ENCODE measurements at places on chromosomes 5 and 9. TPM values are rescaled to one million over a fixed set of nuclear protein-coding genes. Genes with fewer than 3 reads are reported as not detected.

GRCh38 chr5:169933616-169934015, 46.7 kb downstream of the INSYN2B start:
- DNase-seq = no peak

GRCh38 chr5:166994226-166994625, 1297.2 kb upstream of the WWC1 start:
- no peak for DNase-seq

GRCh38 chr9:4740388-4740637, 689 bp downstream of the AK3 start:
- DNase-seq = no peak

GRCh38 chr5:107564931-107565372, 105.8 kb downstream of the EFNA5 start:
- DNase-seq = no peak

DNA sequence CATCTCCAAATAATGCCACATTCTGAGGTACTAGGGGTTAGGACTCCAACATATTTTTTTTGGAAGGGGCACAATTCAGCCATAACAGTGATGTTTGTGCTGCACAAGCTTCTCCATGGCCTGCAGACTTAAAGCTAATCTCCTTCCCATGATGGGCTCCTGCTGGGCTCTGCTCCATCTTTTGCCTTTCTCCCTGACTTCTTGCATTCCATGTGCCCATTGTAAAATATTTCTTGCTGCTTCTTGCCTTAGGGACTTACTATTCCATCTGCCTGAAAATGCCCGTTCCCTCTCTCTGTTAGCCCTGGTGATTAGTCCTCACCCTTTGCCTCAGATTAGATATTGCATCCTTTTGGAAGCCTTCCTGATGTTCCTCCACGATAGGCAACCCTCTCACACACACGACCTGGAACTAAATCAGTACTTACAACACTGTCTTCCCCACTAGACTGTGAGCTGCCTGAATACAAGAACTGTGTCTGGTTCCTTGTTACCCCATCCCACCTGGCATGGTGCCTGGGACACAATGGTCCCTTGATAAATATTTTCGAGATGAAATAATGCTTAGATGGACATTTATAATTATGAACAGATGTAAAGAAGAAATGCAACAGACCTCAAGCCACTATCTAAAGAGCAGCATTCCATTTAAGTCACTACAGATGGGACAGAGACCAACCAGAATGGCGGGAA, 33.5 kb downstream of the OR1J1 start:
- no peak for DNase-seq

DNA sequence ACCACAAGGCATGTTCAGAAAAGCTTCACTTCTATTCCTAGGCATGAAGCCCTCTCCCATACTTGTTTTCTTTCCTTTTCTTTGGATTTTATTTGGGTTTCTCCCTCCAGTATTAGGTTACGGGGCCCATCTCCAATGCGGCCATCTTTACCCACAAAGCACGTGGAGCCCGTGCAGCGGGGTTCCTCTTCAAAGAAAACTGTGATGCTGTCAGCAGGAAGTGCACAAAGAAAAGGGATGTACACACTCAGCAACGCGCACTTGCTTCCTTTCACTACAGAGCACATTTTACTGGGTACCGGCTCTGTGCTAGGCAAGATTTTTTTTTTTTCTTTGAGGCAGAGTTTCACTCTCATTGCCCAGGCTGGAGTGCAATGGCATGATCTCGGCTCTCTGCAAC, 106.6 kb downstream of the COL23A1 start:
- DNase-seq = no peak

DNA sequence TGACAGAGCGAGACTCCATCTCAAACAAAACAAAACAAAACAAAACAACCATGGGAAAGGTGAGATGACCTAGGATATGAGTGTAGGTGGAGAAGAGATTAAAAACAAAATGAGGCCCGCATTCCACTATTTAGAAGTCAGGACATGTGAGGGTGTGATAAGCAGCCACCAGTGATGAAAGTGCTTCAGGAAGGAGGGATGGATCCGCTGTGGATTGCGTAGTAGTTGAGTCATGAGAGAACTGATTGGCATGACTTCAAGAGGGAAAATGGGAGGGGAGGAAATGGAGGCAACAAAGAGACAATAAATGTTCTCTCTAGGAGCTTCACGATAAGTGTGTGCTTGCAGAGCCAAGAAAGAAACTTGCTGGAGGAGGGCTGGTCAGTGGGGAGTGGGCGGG, 367.6 kb downstream of the ARL15 start:
- DNase-seq = no peak

BNC2 gene
- 1.2 TPM for total RNA-seq

DNA sequence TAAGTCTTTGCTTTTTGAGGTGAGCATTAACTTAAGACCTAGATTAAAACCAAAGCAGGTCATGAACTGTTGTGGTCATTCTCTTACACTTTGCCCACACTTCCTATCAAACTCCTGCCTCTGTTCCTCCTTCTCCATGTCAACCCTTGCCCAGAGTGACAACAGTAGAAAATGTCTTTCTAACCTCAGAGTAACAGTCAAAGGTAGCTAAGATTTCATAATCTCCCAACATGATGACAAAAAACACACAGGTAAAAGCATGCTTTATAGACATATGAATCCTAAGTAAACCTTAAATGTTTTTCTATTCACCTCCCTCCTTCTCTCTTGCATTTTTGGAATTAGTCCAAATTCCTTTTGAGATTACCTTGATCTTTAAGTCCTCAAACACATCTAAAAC, 422.3 kb downstream of the SPATA31D1 start:
- no peak for DNase-seq

TMEFF1 gene
- 103 TPM for total RNA-seq

CTNND2 gene
- 13.9 TPM for total RNA-seq

GRCh38 chr5:96716007-96716406, 53.8 kb downstream of the CAST start:
- no peak for DNase-seq

DNA sequence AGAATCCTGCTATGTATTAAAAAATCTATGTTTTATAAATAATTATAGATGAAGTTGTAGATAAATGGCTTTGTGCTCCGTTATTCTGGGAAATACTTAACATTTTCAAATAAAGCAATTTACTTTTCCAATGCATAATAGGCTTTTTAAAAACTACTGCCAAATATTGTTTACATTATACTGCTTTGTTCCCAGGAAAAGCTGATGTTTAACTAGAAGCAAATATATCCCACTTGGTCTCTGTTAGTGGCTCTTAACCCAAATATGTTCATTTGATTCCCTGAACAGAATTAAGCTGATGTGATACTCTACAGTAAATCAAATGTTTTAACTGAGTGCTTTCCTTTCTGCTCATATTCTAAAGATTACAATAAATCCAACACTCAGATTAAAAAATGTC, 326.3 kb downstream of the SLCO4C1 start:
- DNase-seq = no peak

- no peak for DNase-seq
These were observed 4.8 kb upstream of the KCNMB1 start for GRCh38 chr5:170393958-170394357.

DNA sequence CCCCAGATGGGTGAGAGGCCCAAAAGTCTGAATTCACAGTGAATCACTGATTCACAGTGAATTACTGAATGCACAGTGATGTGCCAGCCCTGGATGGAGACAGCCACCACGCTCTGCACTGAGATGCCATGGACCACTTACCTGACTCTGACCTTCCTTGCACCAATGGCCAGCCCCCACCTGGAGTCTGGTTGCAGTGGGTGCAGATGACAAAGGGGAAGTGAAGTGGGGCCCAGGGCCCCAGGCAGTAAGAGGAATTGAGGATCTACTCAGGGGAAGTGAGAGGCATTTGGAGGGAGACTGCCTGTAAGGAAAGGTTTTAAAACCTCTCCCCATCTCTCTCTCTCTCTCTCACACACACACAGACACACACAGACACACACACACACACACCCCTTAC, 412.1 kb downstream of the CYLC2 start:
- no peak for DNase-seq

SVEP1 gene
- total RNA-seq = 0.56 TPM

CDH9 gene
- 2.8 TPM for total RNA-seq

FREM1 gene
- 1.1 TPM for total RNA-seq

KLF9 gene
- 0.12 TPM for total RNA-seq

GRCh38 chr5:44719856-44720255, 88.9 kb upstream of the MRPS30 start:
- no peak for DNase-seq

- DNase-seq = no peak
These were observed 981.4 kb upstream of the WWC1 start for GRCh38 chr5:167309941-167310517.

DNA sequence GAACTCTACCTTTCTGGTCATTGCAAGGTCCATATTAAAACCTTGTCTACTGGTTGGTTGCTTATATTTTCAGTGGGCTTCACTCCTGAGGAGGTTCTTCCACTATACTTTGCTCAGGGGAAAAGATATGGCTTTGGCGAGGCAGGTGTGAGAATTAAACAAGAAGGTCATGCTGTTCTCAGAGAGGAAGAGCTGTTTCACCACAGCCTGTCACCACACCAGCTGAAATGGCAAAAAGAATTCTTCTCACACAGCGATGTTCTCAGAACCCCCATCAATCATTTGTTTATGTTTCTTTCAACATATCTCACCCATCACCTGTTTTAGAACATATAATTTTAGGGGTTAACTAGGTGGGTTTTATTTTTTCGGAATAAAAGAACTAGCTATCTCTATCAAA, 38.6 kb downstream of the CAPSL start:
- DNase-seq = no peak

CARTPT gene
- total RNA-seq = not detected

DNA sequence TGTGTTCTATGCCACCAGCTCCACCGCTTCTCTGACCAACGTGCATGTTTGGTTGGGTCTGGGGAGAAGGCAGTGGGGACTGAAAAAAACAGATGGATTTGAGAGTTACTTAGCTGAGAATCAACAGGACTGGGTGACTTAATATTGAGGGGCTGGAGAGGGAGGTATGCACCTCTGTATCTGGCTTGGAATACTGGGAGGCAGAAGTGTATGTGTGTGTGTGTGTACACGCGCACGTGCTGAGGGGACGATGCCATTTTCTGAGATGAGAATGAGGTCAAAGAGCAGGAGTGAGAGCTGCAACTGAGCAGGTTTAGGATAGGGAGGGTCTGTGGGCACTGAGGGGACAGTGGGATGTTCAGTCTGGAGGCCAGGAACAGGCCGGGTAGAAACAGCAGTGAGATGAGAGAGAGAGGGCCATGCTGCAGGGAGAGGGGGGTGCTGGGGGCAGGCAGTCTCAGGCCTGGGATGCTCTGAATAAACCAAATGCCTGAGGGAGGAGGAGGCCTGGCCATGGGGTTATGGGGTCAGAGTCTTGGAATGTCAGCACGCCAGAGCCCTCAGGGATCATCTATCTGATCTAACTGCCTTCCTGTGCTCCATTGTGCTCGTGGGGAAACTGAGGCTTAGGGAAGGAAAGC, 14.0 kb downstream of the PDGFRB start:
- peak; percentile 83 for DNase-seq

NEURL1B gene
- total RNA-seq = 20.2 TPM

- DNase-seq = no peak
These were observed 70.4 kb downstream of the ARRDC3 start for GRCh38 chr5:91312698-91313097.

DNA sequence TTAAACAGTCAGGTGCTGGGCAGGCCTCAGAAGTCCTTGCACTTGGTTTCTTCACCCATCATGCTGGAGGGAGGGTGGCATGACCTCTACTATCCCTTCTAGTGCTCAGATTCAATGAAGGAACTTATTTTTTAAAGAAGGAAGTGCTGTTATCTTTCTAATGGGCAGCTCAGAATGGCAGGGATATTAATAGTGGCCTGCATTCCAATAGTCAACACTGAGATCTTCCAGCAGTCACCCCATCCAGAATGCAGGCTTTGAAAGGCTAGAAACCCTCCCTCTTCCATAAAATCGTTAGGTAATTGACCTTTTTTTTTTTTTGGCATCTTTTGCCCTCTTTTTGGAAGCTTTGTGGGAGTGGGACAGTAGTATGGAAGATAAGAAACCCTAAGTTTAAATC, 325.0 kb downstream of the ARRDC3 start:
- DNase-seq = no peak

HAVCR1 gene
- total RNA-seq = not detected

All from neural progenitor cell (in vitro differentiated cells).